ENCODE measurements at places on chromosomes 2 and 18. TPM values are rescaled to one million over a fixed set of nuclear protein-coding genes. Genes with fewer than 3 reads are reported as not detected.
A peak's percentile ranks its signal among the peaks of the same experiment; 100 is the strongest.

GRCh38 chr2:44889096-44889495 is 52.4 kb upstream of the SIX3 start:
- no peaks in the 10 kb centered on the region for H3K4me1 ChIP-seq
- peaks cover 6% of the 10 kb centered on the region for H3K27me3 ChIP-seq
- H3K27ac ChIP-seq: no peak overlapping the region
- no peak for DNase-seq
- H3K4me3 ChIP-seq: no peak overlapping the region

HTR2B gene
- not detected for total RNA-seq

E2F6 gene
- total RNA-seq: 22.1 TPM

POTEJ gene
- total RNA-seq: not detected

- no peak for DNase-seq
- H3K27ac ChIP-seq: no peak overlapping the region
- H3K4me3 ChIP-seq: no peak overlapping the region
These were observed 50.6 kb upstream of the SPAG16 start for GRCh38 chr2:213233438-213234330.

- H3K4me3 ChIP-seq: peak overlapping the region; percentile 98
- peak; percentile 43 for DNase-seq
- peaks cover 5% of the 10 kb centered on the region for H3K4me1 ChIP-seq
- H3K27ac ChIP-seq: peak overlapping the region; percentile 100
- H3K36me3 ChIP-seq: no peaks in the 10 kb centered on the region
These were observed 539 bp downstream of the LAPTM4A start for GRCh38 chr2:20050646-20051531.

MYO7B gene
- 0.77 TPM for total RNA-seq

- no peak overlapping the region for H3K4me3 ChIP-seq
- DNase-seq: no peak
- H3K27ac ChIP-seq: no peak overlapping the region
- no peaks in the 10 kb centered on the region for H3K4me1 ChIP-seq
- H3K27me3 ChIP-seq: no peaks in the 10 kb centered on the region
- no peaks in the 10 kb centered on the region for H3K36me3 ChIP-seq
These were observed 403.2 kb upstream of the KLHL29 start for GRCh38 chr2:22981785-22982184.

DNA sequence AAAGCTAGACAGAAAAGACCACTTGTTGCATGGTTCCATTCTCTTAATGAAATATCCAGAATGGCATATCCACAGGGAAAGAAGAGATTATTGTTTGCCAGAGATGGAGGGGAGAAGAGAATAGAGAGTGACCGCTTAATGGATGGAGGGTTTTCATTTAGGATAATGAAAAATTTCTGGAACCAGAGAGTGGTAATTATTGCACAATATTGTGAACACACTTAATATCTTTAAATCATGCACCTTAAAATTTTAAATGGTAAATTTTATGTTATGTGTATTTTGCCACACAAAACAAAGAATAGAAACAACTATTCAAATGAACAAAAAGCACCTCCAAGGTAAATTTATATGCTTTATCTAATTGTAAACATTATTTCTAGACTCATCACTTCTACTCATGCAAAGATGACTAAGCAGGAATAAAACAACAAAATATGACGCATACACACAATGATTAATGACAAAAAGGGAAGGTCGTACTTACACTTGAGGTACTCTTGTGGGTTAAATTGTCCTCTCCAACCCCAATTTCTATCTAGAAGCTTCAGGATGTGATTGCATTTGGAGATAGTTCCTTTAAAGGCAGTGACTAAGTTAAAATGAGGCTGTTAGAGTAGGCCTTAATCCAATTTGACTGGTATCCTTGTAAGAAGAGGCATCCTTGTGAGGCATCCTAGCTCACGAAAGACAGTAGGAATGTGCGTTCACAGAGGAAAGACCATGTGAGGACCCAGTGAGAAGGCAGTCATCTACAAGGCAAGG is 18.7 kb upstream of the DHRS9 start:
- H3K27me3 ChIP-seq: no peaks in the 10 kb centered on the region
- peak overlapping the region; percentile 14 for H3K27ac ChIP-seq
- peak; percentile 62 for DNase-seq
- H3K4me1 ChIP-seq: no peaks in the 10 kb centered on the region

DNA sequence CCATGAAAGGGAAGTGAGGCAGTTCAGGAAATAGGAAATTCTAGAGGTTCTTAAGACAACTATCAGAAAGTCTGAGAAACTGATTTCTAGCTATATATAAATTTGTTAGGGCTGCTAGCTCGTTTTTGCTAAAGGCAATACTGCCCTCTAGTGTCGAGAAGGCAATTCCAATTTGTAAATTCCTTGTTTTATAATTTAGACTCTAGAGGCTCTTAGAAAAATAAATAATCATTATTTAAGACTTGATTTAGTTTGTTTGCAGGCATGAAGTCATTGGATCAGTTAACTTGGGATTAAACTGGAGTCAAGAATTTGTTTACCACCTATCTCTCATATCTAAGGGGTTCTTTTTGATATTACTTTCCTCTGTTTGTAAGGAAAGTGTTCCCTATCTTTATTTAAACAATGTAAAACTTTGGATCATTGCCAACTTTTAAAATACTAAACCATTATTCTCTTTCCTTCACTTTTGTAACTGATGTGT is 66.2 kb downstream of the ACVR2A start:
- H3K27ac ChIP-seq: no peak overlapping the region
- H3K27me3 ChIP-seq: no peaks in the 10 kb centered on the region
- peak; percentile 51 for DNase-seq
- no peaks in the 10 kb centered on the region for H3K4me1 ChIP-seq
- H3K4me3 ChIP-seq: no peak overlapping the region
- no peaks in the 10 kb centered on the region for H3K36me3 ChIP-seq

TSPYL6 gene
- not detected for total RNA-seq

DNA sequence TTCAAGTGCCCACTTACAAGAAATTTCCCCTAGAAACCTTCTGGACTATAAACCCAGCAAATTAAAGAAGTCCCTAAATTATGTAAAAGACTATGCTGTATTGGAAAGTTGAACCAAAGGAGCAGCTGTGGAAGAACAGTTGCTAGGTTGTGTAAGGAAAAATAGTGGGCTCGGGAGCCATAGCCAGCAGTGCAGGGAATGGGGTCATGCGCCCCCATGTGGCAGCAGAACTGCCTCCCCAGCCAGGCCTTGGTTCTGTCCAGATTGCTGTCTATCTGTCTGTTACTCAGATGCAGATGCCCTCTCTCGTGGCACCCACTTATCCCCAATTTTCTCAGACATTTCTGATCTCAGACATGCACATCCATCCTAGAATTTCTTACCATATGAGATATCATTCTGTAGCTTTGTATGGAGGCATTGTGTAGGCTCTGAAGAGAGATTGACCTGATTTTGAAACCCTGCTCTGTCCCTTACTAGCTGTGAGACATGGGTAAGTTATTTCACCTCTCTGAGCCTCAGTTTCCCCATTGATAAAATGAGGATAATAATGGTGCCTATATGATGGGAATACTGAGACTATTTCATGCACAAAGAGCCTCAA is 258.3 kb downstream of the SS18 start:
- peak; percentile 36 for DNase-seq
- H3K27ac ChIP-seq: no peak overlapping the region
- H3K27me3 ChIP-seq: no peaks in the 10 kb centered on the region
- no peak overlapping the region for H3K4me3 ChIP-seq
- peaks cover 16% of the 10 kb centered on the region for H3K4me1 ChIP-seq
- H3K36me3 ChIP-seq: no peaks in the 10 kb centered on the region

DNA sequence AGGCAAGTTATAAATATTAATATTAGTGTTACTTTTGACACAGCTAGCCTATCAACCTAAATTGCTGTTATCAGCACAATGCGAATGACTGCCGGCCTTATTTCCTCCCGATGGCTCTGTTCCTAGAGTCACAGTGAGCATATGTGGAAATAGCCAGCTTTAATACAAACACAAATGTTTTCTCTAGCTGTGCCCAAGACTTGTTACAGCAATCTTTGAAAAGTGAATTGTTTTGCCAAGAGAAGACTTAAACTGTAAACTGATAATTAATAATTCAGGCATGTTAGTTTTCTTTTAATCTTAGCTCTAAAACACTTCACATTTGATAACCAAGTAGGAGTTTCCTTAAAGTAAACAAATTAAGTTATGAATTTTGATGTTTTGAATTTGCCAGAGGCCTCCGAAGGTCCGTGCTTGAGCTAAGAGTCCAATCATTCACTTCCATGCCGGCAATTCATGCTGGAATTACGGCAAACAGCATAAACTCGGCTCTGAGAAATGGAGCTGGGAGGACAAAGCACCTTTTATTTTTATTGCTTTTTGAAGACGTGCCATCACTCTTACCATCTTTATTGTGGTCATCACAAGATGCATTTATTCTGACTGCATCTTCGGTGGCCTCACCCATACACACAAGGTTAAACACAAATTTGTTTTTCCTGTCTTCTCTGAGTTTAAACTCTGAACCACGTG is 184.5 kb upstream of the CWC22 start:
- no peak overlapping the region for H3K4me3 ChIP-seq
- H3K27me3 ChIP-seq: no peaks in the 10 kb centered on the region
- no peaks in the 10 kb centered on the region for H3K36me3 ChIP-seq

BCL2L11 gene
- total RNA-seq: 19.3 TPM

DNA sequence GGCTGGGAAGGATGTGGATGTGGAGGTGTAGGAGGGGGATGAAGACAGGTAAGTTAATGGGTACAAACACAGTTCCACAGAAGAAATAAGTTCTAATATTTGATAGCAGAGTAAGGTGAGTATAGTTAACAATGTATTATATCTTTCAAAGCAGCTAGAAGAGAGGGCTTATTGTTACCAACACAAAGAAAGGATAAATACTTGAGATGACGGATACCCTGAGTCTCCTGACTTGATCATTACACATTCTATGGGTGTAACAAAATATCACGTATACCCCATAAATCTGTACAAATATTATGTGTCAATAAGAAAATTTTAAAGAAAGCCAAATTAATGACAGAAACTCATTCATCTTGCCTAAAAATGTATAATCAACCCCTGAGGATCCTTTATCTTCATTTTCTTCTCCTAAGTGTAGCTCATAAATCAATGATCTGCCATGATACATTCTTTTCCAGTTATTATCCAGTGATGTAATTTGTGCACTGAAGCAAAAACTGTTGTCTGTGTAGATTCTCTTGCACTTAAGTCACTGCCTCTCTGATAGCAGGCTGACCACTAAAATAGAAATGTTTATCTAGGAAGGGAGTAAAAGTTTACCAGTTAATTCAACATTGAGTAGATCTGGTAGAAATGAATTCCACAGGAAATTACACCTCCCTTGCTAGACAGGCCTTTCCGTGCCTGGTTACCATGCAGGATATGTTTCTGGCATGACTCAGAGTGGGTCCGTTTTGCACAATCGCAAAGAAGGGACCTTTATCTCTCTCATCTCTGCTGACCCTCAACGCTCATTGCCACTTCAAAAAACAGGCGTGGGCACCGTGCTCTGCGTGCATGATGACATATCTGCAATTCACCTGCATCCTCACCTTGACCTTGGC is 249.7 kb upstream of the NCKAP5 start:
- no peaks in the 10 kb centered on the region for H3K27me3 ChIP-seq
- H3K36me3 ChIP-seq: no peaks in the 10 kb centered on the region
- peaks cover 46% of the 10 kb centered on the region for H3K4me1 ChIP-seq
- H3K4me3 ChIP-seq: no peak overlapping the region
- peak; percentile 100 for DNase-seq
- H3K27ac ChIP-seq: peak overlapping the region; percentile 86

TMEM198 gene
- 3.8 TPM for total RNA-seq

DNA sequence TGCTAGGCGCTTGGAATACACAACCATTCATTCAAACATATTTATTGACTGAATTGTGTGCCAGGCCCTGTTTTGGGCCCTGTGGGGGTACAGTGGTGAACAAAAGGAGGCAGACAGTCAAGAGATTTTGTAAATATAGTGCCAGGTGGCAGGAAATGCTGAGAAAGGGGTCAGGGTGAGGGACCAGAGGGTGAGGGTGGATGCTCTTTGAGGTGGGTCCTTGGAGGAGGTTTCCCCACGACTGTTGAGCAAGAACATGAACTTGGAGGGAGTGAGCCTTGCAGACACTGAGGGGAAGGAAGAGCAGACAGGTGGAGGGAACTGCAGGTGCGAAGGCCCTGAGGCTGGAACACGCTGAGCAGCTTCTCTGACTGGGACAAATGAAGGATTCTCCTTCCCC is 40.7 kb downstream of the ODC1 start:
- peaks cover 50% of the 10 kb centered on the region for H3K4me1 ChIP-seq
- H3K4me3 ChIP-seq: no peak overlapping the region
- DNase-seq: no peak
- no peak overlapping the region for H3K27ac ChIP-seq
- no peaks in the 10 kb centered on the region for H3K27me3 ChIP-seq
- no peaks in the 10 kb centered on the region for H3K36me3 ChIP-seq

RGPD4 gene
- not detected for total RNA-seq

DNA sequence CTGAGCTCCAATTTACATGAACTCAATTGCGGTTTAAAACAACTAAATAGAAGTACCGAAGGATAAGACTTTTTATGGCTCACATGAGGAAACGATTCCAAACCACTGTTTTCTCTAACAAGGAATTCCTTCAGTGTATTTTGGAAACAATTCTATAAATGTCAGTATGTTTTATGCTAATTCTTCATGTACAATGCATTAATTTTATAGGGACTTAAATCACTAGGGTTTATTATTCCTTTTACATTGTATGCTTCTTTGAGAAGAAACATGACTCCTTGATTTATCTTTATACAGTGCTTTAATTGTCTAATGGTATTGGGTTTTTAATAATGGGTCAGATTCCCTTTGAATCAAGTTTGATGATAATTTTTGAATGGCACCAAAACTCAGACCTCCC is 566.8 kb downstream of the EPHA4 start:
- H3K4me1 ChIP-seq: no peaks in the 10 kb centered on the region
- no peaks in the 10 kb centered on the region for H3K36me3 ChIP-seq
- no peak for DNase-seq
- H3K4me3 ChIP-seq: no peak overlapping the region

GRCh38 chr2:240127191-240127750 is 8.8 kb downstream of the COPS9 start:
- no peaks in the 10 kb centered on the region for H3K4me1 ChIP-seq
- H3K4me3 ChIP-seq: no peak overlapping the region
- H3K36me3 ChIP-seq: peaks cover 30% of the 10 kb centered on the region
- DNase-seq: no peak

MAP3K19 gene
- not detected for total RNA-seq

DNA sequence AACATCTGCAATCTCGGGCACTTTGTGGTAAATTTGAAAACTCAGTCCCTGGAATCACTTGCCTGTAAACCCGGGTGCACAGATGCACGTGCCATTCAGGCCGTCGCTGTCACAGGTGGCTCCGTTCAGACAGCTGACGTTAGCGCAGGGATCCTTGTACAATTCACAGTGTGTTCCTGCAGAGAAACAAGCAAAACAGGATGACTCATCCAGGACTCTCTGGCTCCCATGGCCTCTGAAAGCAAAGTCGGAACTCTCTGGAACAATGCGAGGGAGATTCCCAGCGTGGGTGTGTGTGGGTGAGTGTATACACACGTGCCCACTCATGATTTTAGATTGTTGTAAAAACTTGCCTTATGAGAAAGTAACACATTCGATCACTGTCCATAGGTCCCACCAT is 136.1 kb upstream of the PID1 start:
- DNase-seq: peak; percentile 87
- no peaks in the 10 kb centered on the region for H3K36me3 ChIP-seq
- no peaks in the 10 kb centered on the region for H3K27me3 ChIP-seq
- H3K4me3 ChIP-seq: no peak overlapping the region

KCNIP3 gene
- total RNA-seq: 1.5 TPM

- H3K4me3 ChIP-seq: no peak overlapping the region
- no peaks in the 10 kb centered on the region for H3K4me1 ChIP-seq
- H3K27me3 ChIP-seq: no peaks in the 10 kb centered on the region
- no peak for DNase-seq
- H3K36me3 ChIP-seq: no peaks in the 10 kb centered on the region
These were observed 616.7 kb downstream of the TDRD15 start for GRCh38 chr2:21740484-21740883.

RAB6D gene
- total RNA-seq: 0.43 TPM

Data from astrocyte (in vitro differentiated cells and primary cell).